Esophagus mucosa (tissue), 1 donor: ENCODE measurements at places on chromosomes 11 and 22. TPM values are rescaled to one million over a fixed set of nuclear protein-coding genes. Genes with fewer than 3 reads are reported as not detected.

SLC22A9 gene
- total RNA-seq, result not detected

- no peak for ATAC-seq
Observed at GRCh38 chr11:10050561-10050960, 243.5 kb downstream of the SBF2 start.

DNA sequence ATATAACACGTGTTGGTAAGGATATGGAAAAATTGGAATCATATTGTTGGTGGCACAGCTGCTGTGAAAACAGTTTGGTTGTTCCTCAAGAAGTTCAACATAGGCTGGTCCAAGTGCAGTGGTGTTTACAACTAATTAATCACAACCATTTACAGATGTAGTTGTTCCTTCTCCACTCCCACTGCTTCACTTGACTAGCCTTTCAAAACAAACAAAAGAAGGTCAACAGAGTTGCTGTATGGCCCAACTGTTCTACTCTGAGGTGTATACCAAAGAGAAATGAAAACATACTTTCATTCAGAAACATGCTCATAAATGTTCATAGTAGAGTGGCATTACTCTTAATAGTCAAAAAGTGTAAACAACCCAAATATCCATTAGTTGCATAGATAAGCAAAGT lies 36.6 kb upstream of the ACAT1 start:
- ATAC-seq, result no peak

IGF2 gene
- total RNA-seq, result 1.6 TPM

OR51B2 gene
- total RNA-seq, result not detected

- ATAC-seq, result no peak
Observed at GRCh38 chr11:71929491-71929890, 645 bp downstream of the RNF121 start.

GRCh38 chr11:134613646-134614045 lies 201.6 kb upstream of the B3GAT1 start:
- no peak for ATAC-seq

- ATAC-seq, result no peak
Observed at GRCh38 chr11:10287140-10287539, 6.9 kb downstream of the SBF2 start.

DNA sequence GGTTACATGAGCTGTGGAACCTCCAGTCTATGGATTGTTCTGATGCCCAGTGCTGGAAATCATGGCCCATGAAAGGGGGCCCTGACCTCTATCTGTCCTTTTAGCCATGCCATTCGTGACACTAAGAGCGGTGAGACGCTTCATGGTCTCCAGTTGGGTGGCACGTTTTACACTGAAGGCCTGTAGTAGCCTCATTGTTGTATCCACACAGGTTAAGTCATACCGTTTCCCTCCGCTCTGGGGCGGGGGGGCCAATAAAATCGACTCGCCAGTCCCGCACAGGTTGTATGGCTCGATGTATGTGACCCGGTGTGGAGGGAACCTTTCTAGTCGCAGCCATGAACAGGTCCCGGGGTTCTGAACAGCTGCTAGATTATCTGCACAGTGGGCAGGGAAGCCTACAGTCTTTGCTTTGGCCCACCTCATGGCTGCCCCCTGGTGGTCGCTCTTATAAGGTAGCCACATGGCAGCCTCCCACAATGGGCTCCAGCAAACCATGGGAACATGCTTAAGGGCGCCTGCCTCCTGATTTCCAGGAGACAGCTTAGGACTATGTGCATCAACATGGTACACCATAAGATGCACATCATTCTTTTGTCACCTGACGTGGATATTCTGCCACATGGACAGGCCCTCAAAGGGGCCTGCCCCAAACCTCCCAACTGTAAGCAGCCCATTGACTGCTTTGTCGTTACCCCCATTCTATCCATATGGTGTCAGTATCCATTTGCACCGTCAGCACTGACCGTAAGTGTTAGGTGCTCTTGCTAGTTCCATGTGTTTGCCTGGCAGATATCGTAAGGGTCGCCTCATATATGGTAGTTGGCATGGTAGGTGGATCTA lies 19.7 kb upstream of the APOL3 start:
- ATAC-seq, result peak; percentile 87

PANX3 gene
- total RNA-seq, result not detected
